Activated CD8-positive, alpha-beta T cell treated with anti-CD3 and anti-CD28 coated beads, Interleukin-2, amount 10 ng/mL, durations not matched to agents 7 days and 5 days (primary cell): ENCODE measurements at places on chromosomes 11 and 22. TPM values are rescaled to one million over a fixed set of nuclear protein-coding genes. Genes with fewer than 3 reads are reported as not detected.

DNA sequence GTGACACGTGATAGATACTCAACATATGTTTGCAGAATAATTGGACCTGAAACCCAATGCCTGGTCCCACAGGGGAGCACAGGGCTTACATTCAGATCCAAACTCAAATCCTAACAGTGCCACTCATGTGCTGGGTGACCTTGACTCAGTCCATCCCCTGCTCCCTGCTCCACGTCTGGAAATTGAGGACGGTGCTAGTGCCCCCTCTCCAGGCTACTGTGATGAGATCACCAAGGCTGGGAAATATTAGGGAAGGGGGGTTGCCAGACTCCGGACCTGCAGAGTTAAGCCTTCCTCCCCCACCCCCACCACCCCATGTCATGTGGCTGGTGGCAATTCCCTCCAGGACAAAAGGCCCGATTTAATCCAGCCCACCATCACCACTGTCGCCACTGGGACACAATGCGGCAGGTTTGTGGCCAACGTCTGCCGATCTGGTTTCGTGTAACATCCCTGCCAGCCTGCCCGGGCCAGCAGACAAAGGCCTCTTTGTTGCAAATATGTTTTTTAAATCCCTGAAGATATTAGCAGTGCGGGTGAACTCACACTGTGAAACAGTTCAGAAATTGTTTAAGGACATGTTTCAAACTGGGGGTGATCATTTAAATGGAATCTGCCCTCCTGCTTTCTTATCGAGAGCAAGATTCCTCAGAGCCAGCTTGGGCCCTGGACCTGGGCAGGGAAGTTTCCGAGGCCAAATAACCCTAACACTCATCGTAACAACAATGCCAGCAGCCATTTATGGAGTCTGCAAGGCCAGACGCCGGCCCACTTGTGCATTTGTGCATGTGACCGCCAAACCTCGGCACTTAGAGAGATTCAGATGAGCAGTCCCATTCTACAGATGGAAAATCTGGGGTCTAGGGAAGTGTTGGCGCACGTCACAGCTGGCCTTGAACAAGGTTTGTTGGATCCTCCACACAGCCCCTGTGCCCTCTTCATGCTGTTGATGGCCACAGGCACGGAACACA, 19.6 kb upstream of the MN1 start:
- H3K27me3 ChIP-seq = peaks cover 2% of the 10 kb centered on the region
- H3K4me3 ChIP-seq = no peak overlapping the region
- H3K36me3 ChIP-seq = no peaks in the 10 kb centered on the region
- no peaks in the 10 kb centered on the region for H3K4me1 ChIP-seq
- DNase-seq = no peak

DNA sequence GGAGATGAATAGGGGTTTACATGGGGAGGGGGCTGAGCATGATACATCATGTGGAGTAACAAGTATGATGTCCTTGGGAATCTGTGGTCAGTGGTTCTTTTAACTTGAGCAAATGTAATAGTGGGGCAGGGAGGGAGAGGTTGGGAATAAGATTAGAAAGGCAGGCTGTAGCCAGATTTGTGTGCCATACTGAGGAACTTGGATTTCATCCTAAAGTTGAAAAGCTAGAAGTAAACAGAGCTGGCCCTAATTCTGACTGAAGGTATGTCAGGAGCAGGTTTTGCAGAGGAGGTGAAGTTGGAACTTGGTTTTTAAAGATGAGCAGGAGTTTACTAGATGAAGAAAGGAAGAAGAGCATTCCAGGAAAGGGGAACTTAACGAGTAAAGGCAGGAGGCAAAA, 108.3 kb upstream of the RRM1 start:
- no peak for DNase-seq
- H3K27me3 ChIP-seq = no peaks in the 10 kb centered on the region
- H3K4me3 ChIP-seq = no peak overlapping the region
- no peak overlapping the region for H3K27ac ChIP-seq
- H3K36me3 ChIP-seq = peaks cover 34% of the 10 kb centered on the region

GRCh38 chr11:5546457-5546856, 1.9 kb downstream of the OR52H1 start:
- no peaks in the 10 kb centered on the region for H3K36me3 ChIP-seq
- H3K27ac ChIP-seq = no peak overlapping the region
- H3K4me3 ChIP-seq = no peak overlapping the region
- H3K4me1 ChIP-seq = no peaks in the 10 kb centered on the region
- H3K27me3 ChIP-seq = no peaks in the 10 kb centered on the region
- no peak for DNase-seq

GRCh38 chr11:100753172-100753543, 66.1 kb downstream of the ARHGAP42 start:
- no peak overlapping the region for H3K27ac ChIP-seq
- H3K4me3 ChIP-seq = no peak overlapping the region
- no peaks in the 10 kb centered on the region for H3K36me3 ChIP-seq
- H3K4me1 ChIP-seq = no peaks in the 10 kb centered on the region
- no peaks in the 10 kb centered on the region for H3K27me3 ChIP-seq
- no peak for DNase-seq

- no peak overlapping the region for H3K27ac ChIP-seq
- no peak overlapping the region for H3K4me3 ChIP-seq
- DNase-seq = no peak
- no peaks in the 10 kb centered on the region for H3K36me3 ChIP-seq
Observed at GRCh38 chr11:69984457-69985261, 93.5 kb upstream of the ANO1 start.

DNA sequence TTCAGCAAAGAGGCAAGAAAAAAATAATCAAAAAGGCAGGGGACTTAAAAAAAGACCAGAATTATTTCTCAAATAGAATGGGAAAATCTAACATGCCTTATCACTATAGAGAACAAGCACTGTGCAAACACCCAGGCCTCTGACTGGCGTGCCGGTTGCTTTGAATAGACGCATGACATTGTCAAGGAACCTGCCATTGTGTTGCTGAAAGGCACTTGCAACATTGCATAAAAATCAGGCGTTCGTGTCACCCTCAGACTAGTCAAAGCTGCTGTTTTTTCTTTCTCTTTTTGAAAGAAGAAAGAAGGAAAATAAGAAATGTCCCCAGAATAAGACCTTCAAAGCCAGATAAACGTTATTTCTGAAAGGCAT, 549.3 kb upstream of the CADM1 start:
- no peaks in the 10 kb centered on the region for H3K27me3 ChIP-seq
- H3K4me3 ChIP-seq = no peak overlapping the region
- H3K27ac ChIP-seq = no peak overlapping the region
- H3K4me1 ChIP-seq = no peaks in the 10 kb centered on the region

DNA sequence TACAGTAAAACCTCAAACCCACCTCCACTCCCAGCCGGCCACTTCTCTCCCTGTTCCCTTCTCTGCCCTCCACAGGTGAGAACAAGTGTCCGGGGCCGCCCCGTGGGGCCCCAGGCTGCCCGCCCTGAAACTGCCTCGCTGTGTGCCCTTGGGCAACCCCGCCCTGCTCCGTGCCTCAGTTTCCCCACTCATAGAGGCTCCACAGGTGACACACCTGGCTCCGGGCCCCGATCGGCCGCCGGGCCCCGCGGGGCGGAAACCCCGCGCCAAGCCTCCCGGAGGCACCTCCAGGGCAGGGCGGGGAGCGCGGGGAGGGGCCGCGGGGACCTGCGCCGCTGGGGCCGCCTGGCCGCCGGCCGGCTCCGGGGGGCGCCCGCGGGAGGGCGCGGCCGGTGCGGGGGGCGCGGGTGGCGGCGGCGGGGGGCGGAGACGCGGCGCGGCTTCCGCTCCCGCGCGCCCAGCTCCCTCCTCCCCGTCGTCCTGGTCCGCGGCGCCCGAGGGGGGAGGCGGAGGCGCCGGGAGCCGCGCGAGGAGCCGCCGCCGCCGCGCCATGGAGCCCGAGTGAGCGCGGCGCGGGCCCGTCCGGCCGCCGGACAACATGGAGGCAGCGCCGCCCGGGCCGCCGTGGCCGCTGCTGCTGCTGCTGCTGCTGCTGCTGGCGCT, at the start of gene LRP5:
LRP5 (plus strand) TSS at position 475 of the 663 bp plus-strand sequence; CDS start at position 599, 124 bp downstream.
- peaks cover 10% of the 10 kb centered on the region for H3K36me3 ChIP-seq
- DNase-seq = no peak
- H3K27me3 ChIP-seq = no peaks in the 10 kb centered on the region
- peaks cover 53% of the 10 kb centered on the region for H3K4me1 ChIP-seq
- H3K27ac ChIP-seq = peak within 1 kb of the TSS; percentile 86
- peak within 1 kb of the TSS; percentile 91 for H3K4me3 ChIP-seq

GRCh38 chr11:1226986-1227550, 4.2 kb downstream of the MUC5B start:
- no peaks in the 10 kb centered on the region for H3K27me3 ChIP-seq
- no peak overlapping the region for H3K4me3 ChIP-seq
- DNase-seq = no peak
- H3K36me3 ChIP-seq = no peaks in the 10 kb centered on the region

- no peak overlapping the region for H3K27ac ChIP-seq
- H3K36me3 ChIP-seq = no peaks in the 10 kb centered on the region
- H3K4me3 ChIP-seq = no peak overlapping the region
- peaks cover 24% of the 10 kb centered on the region for H3K27me3 ChIP-seq
- no peak for DNase-seq
- H3K4me1 ChIP-seq = no peaks in the 10 kb centered on the region
Observed at GRCh38 chr22:35842954-35843353, 125.3 kb downstream of the APOL5 start.

GRCh38 chr11:106961518-106961917, 56.8 kb downstream of the GUCY1A2 start:
- no peaks in the 10 kb centered on the region for H3K27me3 ChIP-seq
- DNase-seq = no peak
- no peak overlapping the region for H3K27ac ChIP-seq
- H3K4me3 ChIP-seq = no peak overlapping the region
- H3K36me3 ChIP-seq = no peaks in the 10 kb centered on the region

GRCh38 chr11:45592636-45593035, 72.8 kb downstream of the CHST1 start:
- H3K36me3 ChIP-seq = no peaks in the 10 kb centered on the region
- DNase-seq = no peak
- H3K27ac ChIP-seq = no peak overlapping the region
- no peak overlapping the region for H3K4me3 ChIP-seq

DNA sequence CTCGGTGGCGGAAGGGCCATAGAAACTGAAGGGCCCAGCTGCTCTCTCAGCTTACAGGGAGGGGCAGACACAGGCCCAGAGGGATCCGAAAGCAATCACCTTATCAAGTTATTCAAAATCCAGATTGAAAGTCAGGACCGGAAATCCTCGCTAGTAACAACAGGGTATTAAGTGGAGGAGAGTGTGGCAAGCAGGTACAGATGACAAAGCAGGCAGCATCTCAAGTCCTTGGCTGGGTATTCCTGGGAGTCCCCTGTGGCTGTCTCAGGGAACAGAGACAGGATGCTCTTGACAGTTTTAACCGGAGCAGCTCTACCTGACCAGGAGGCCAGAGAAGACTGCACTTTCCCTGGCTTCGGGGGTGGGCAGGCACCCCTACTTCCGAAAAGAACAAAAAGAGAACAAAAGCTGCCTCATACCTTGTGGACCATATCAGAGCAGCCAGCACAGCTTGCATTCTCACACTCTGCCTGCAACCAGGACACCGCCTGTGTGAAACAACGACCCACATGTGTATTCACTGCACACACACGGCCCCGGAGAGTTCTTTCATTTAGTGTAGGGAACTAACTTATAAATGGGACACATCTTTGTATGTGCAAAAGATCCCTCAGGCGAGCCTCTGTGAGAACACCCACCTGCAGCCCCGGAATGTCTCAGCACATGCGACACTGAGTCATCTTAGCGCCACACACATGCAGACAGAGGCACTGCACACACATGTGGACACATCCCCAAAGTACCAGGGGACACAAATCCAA, 78.3 kb downstream of the MICAL3 start:
- no peak for DNase-seq
- H3K4me3 ChIP-seq = no peak overlapping the region
- H3K27me3 ChIP-seq = no peaks in the 10 kb centered on the region
- no peaks in the 10 kb centered on the region for H3K36me3 ChIP-seq
- H3K4me1 ChIP-seq = no peaks in the 10 kb centered on the region

- DNase-seq = no peak
- no peak overlapping the region for H3K27ac ChIP-seq
- H3K4me3 ChIP-seq = no peak overlapping the region
- no peaks in the 10 kb centered on the region for H3K36me3 ChIP-seq
- peaks cover 2% of the 10 kb centered on the region for H3K27me3 ChIP-seq
Observed at GRCh38 chr22:50310949-50311444, 3.6 kb upstream of the PLXNB2 start.

DNA sequence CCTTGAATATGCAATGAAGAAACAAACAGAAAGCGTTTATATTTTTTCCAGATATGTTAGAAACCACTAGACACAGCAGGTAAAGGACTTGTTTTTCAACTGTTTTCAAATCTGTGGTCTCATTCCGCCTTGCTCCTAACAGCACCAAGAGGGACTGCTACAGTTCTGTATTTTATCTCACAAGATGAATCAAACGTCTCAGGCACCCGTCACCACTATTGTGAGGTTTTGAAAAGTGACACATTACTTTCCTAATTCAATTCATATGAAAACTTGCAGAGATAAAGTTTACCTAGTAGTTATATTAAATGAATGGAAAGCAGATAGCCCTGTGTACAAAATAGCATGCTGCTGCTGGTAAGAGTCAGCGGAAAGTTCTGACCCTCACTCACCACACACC, 386.3 kb downstream of the ETS1 start:
- DNase-seq = no peak
- no peak overlapping the region for H3K27ac ChIP-seq
- H3K4me1 ChIP-seq = no peaks in the 10 kb centered on the region
- H3K36me3 ChIP-seq = no peaks in the 10 kb centered on the region
- H3K27me3 ChIP-seq = no peaks in the 10 kb centered on the region

- no peak overlapping the region for H3K27ac ChIP-seq
- no peak overlapping the region for H3K4me3 ChIP-seq
- no peaks in the 10 kb centered on the region for H3K27me3 ChIP-seq
- peaks cover 6% of the 10 kb centered on the region for H3K4me1 ChIP-seq
Observed at GRCh38 chr11:71502026-71502425, 25.0 kb upstream of the KRTAP5-7 start.

GRCh38 chr22:19997561-19998231, 18.9 kb downstream of the ARVCF start:
- no peaks in the 10 kb centered on the region for H3K36me3 ChIP-seq
- H3K27me3 ChIP-seq = no peaks in the 10 kb centered on the region
- no peaks in the 10 kb centered on the region for H3K4me1 ChIP-seq
- no peak overlapping the region for H3K4me3 ChIP-seq
- DNase-seq = no peak

DNA sequence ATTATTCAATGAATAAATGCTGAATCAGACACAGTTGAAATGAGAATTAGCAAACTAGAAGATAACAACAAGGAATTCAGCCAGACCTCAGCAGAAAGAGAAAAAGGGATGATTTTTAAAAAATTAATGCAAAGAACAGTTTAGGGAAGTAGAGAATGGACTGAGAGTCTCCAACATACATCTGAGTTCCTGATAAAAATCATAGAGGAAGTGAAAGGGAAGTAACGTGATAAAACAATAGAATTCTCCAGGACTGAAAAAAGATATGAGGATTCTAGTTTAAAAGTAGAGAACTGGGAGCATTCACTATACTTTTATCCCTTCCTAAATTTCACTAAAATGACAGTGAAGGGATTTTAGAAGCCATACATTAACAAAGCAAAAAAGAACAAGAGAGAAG, 592.0 kb downstream of the SOX6 start:
- no peaks in the 10 kb centered on the region for H3K36me3 ChIP-seq
- no peak overlapping the region for H3K4me3 ChIP-seq
- no peaks in the 10 kb centered on the region for H3K4me1 ChIP-seq
- H3K27me3 ChIP-seq = no peaks in the 10 kb centered on the region

Gene OR8D4
- not detected for total RNA-seq

Gene TMX2
- 68.7 TPM for total RNA-seq

Gene THRSP
- total RNA-seq = not detected

Gene PLAAT5
- total RNA-seq = 0.68 TPM

Gene FGF4
- total RNA-seq = not detected

Gene ADAMTS8
- not detected for total RNA-seq

Gene NNMT
- not detected for total RNA-seq
